ENCODE measurements at places on chromosomes 7 and 10. TPM values are rescaled to one million over a fixed set of nuclear protein-coding genes. Genes with fewer than 3 reads are reported as not detected.

The OPN1SW gene
- total RNA-seq, result not detected

The OR2F2 gene
- total RNA-seq, result 2.9 TPM

The HKDC1 gene
- total RNA-seq, result not detected

The TMEM26 gene
- total RNA-seq, result 1.9 TPM

The RGS10 gene
- total RNA-seq, result 46.9 TPM

The CLDN3 gene
- total RNA-seq, result 0.72 TPM

The SOSTDC1 gene
- total RNA-seq, result 1.9 TPM

The PPP1R3A gene
- 5.5 TPM for total RNA-seq

The CREB3L2 gene
- 26.5 TPM for total RNA-seq

The EPO gene
- not detected for total RNA-seq

The LRRC4 gene
- 2.6 TPM for total RNA-seq

The DKK1 gene
- total RNA-seq, result 26.5 TPM

The SMKR1 gene
- not detected for total RNA-seq

The IKZF5 gene
- total RNA-seq, result 5.3 TPM

The ACTR3C gene
- total RNA-seq, result 2.4 TPM

The CHAT gene
- not detected for total RNA-seq

The ACHE gene
- not detected for total RNA-seq

The CTAGE4 gene
- total RNA-seq, result 17.8 TPM

The PALD1 gene
- total RNA-seq, result 4.8 TPM

The EGR2 gene
- 11.8 TPM for total RNA-seq

The ARHGAP22 gene
- total RNA-seq, result 10.4 TPM

The LOXL4 gene
- 20.2 TPM for total RNA-seq

The PIK3CG gene
- total RNA-seq, result 10.6 TPM

The ZNF800 gene
- total RNA-seq, result 33.0 TPM

The ZNF727 gene
- total RNA-seq, result 3.1 TPM

The MMP21 gene
- total RNA-seq, result not detected

The PCGF6 gene
- total RNA-seq, result 11.1 TPM

The ADCYAP1R1 gene
- total RNA-seq, result 0.48 TPM

The CDK13 gene
- total RNA-seq, result 133 TPM

The NODAL gene
- 4.6 TPM for total RNA-seq

The FAM20C gene
- total RNA-seq, result 23.4 TPM

The ZNF248 gene
- total RNA-seq, result 35.9 TPM

The RAMP3 gene
- total RNA-seq, result 3.1 TPM

The CDNF gene
- total RNA-seq, result not detected

The RNF148 gene
- 0.48 TPM for total RNA-seq

The SERPINE1 gene
- 152 TPM for total RNA-seq

The SLC16A9 gene
- 2.4 TPM for total RNA-seq

The ATG9B gene
- total RNA-seq, result 2.6 TPM

The SSBP1 gene
- 89.1 TPM for total RNA-seq

The GPR22 gene
- 7.0 TPM for total RNA-seq

The MYL10 gene
- not detected for total RNA-seq

Data from umbilical cord (tissue), 2 donors.